ENCODE measurements at places on chromosomes 1 and 21.

DNA sequence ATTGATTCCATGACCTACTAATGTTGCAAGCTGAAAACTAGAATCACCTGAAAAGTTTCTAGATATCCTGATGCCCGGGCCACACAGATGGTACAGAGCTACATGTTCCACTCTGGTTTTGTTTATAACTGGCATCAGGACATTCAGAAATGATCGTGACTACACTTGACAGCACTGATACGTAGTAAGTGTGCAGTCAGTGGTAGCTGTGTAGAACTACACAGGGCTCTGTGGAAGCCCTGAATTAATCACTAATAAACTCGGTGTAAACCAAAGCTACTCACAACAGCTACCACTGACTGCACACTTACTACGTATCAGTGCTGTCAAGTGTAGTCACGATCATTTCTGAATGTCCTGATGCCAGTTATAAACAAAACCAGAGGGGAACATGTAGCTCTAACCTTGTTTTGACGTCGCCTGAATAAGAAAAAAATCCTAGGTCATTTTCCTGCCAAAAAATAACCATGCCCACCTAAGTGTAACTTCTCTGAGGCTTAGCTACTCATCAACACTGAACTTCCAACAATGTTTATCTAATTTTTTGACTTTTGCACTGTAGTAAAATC, 149.7 kb downstream of the TGFBR3 start:
- no peak for DNase-seq

DNA sequence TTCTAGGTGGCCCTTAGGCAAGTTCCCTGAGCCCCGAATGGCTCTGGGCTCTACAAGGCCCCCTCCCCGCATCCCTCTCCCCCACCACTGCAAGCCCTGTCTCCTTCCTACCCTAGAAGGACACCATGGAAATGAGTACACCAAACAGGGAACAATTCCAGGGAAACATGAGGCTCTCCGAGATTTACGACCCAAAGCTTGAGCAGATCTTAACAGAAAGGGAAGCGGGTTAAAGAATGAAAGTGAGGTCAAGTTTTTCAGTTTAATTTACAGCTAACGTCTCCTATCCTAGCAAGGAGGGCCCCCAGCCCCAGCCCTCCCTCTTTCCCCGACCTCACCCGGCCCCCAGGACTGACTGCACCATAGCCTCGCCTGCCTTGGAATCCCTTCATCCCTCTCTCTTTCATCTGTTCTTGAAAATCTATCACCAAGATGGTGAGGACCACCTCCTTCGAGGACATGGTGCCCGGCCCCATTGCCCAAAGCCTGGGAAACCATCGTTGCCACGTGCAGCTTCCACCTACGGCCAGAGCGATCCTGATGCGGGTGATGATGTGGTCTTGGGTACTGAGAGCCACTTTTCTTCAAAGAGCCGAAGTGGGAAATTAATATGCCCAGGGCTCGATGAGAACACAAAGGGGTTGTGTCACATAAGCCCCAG, 30.5 kb downstream of the SIM2 start:
- DNase-seq, result no peak

GRCh38 chr1:41423511-41424191, 60.8 kb downstream of the EDN2 start:
- no peak for DNase-seq

GRCh38 chr1:37068260-37068659, 33.9 kb upstream of the GRIK3 start:
- no peak for DNase-seq

DNA sequence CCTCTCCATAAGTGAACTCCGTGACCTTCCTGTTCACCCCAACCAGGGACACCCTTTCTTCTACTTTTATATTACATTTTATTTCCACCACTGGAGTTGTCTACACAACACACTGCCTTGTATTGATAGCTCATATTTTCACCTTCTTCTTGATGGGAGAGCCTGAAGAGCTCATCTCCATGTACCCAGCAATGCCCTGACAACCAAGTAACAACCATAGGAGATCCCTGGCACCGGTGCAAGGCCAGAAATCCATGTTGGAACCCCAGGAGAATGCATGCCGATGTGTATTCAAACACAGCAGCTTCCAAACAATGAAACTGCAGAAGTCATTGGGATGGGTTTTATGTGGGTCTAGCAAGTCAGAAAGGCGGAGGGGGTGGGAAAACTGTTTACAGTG, 15.5 kb downstream of the TENT5C start:
- DNase-seq, result no peak

DNA sequence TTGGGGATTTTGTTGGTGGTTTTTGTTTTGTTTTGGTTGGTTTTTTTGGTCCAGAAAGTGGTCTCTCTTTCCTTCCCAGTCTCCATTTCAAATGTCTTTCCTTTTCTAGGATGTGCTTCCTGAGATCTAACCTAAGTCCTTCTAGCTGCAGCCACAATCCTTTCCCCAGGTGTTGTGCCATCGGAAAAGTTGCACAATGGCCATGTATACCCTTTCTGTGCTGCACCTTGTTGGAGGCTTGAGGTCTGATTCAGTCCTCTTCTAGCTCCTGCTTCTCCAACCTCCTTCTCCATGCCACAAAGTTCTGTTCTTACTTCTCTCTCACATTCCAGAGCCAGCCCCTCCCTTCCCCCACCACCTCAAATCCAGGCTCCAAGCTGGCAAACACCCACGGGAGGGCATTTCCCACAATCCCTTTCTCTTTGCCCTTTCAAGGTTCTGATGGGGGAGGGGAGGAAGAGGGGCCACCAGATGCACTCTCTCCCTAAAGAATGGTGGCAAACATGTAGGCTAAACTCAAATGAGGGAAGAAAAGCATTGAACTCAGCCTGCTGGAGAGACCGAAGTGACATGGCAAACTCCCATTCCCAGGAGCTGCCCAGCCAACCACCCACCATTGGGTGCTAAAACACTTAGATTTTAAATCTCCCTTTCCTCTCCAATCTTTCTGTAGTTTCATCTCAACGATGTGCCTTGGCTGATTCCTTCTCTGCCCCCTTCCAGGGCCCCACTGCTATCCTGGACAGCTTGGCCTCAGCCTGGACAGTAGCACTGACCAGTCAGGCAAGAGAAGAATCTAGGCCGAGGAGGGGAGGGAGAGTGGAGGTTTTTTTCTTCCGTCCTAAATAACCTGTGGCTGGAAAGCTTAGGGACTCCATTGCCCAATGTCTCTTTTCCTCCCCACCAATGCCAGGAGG, 2.9 kb downstream of the KCNJ10 start:
- DNase-seq, result no peak

- DNase-seq, result no peak
Measured at GRCh38 chr1:35558374-35559316, 1.0 kb downstream of the NCDN start.

GRCh38 chr1:13725714-13726175, 25.8 kb downstream of the PRDM2 start:
- peak; percentile 56 for DNase-seq

GRCh38 chr1:6918186-6918924, 133.1 kb downstream of the CAMTA1 start:
- DNase-seq, result no peak

DNA sequence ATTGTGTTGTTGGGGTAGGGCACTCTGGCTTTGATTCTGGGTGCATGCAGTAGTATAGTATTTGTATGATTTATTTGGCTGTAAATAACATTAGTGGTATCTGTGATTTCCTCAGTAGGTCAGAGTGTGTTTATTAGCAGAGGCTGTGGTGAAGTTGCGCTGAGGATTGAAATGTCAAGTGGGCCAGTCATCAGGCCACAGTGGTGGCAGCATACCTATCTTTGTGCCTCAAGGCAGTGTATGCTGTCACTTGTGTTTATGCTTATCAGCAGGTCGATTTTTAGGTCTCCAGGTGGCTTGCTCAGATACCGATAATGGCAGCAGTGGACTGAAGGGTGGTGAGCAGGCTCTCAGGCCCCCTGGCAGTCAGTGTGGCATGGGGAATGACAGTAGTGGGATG, 11.3 kb downstream of the LY9 start:
- DNase-seq, result no peak

GRCh38 chr1:71490432-71490831, 409.6 kb upstream of the ZRANB2 start:
- DNase-seq, result no peak

DNA sequence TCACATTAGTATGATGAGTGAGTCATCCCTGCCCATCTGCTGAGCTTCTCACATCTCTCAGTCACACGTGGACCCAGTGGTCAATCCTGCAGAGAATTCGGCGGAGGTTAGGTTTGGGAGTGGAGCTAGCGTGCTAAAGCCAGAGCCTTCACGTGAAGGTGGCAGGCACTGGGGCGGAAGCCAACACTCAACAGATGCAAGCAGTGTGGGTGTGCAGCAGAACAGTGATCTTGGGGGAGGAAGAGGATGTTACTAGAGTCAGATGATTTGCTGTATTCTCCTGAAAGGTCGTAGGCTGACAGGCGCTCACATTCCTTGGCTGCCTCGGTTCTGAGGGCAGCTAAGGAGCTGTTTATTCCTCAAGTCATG, 6.7 kb downstream of the C1orf115 start:
- DNase-seq, result no peak

- DNase-seq, result no peak
Measured at GRCh38 chr1:18119771-18120377, 12.3 kb downstream of the IGSF21 start.

DNA sequence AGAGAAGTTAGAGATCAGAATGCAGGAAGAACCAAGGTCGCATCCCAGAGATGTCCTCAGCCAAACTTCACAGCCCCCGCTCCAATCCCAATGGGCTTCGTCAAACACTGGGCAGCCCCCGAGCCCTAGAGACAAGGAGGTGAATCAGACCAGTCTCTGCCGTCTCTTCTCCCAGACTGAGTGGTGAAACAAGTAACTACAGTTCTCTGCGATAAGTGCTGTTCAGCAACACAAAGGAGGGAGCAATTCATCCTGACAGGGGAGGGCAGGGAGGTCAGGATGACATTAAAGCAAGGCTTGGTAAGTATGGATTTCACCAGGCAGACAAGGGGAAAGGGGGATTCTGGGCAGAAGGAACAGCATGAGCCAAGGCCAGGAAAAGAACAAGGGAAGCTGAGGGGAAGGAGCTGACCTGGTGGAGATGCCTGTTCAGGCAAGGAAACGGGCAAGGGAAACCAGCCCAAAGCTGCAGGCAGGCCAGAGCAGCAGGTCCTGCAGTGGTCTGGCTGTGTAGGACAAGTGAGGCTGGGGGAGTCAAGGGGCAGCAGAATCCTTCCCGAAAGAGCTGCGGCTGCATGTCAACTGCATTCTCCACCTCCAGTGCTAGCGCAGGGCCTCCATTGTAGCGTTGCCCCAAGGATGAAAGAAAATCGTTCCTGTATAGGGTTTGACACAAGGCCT, 13.6 kb upstream of the ERI3 start:
- no peak for DNase-seq

DNA sequence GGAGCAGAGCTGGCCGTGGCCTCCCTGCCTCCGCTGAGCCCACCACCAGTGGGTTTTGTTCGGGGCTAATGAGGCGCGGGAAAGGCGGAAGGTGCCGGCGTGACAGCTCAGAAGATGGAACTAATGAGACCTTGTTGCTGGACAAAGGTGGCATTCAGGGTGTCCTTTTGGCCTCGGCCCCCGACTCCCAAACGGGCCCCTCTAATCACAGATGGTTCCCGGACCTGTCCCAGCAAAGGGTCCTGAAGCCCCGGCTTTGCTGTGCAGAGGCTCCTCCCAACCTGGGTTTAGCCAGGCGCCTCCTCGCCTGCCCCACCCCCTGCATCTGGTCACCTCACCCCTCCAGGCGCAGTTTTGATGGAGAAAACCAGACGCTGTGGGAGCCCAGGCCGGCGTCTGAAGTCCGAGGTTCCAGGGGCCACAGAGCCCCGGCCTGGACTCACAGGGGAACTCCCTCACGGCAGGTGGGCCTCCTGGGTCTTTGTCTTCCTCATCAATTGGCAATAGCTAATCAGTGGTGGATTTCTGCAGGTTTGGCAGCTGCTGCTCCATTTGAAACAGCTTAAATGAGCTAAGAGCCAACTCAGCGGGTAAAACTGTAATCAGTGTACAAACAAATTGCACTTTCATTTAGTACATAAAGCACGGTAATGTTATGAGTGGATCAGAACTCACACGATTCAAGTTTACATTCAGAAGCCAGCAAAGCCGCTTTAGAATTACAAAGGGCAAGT, 44.3 kb upstream of the ADARB1 start:
- DNase-seq, result no peak

DNA sequence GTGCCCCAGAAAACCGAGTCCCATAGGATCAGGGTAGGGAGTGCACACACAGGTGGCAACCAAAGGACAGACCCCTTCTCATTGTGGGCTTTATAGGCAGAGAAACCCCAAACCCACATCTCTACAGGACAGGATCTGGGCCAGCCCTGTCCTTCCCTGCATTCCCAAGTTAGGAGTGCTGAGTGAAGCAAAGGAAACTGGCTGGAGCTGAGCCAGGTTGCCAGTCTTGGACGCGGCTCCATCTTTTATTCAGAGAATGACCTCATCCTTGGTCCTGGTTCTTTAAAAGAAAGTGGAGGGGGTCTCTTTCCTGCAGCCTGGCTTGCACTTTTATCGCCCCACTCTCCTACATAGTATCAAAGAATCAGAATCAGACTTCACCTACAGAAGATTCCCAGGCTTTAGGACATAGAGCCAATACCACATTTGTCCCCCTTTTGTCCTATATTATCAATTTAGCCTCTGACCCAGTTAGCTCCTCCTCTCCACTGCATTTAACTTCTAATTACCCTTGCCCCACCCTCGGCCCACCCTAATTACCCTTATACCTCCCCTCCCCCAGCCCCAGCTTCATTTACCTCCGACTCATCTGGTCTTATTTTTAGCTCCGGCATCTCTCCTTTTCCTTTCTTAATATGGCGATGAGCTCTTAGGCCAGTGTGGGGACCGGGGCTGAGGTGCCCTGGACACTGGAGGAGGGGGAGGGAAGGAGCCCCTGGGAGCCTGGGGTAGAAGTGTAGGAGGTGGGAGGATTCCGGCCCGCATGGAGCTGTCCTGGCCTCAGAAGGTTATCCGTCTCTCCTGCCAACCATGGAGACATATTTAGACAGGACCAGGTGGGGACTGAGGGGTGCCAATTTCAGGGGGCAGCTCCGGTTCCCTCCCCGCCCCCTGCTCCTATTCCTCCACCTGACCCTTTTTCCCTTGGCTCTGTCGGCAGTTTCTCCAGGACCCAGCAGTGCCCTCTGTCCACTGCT, at the start of gene CASQ1:
CASQ1 (plus strand) TSS at position 927 of the 977 bp plus-strand sequence. CDS start 177 bp downstream, outside the sequence.
- DNase-seq, result no peak

- no peak for DNase-seq
Measured at GRCh38 chr1:172120381-172120780, 279.1 kb downstream of the DNM3 start.

DNA sequence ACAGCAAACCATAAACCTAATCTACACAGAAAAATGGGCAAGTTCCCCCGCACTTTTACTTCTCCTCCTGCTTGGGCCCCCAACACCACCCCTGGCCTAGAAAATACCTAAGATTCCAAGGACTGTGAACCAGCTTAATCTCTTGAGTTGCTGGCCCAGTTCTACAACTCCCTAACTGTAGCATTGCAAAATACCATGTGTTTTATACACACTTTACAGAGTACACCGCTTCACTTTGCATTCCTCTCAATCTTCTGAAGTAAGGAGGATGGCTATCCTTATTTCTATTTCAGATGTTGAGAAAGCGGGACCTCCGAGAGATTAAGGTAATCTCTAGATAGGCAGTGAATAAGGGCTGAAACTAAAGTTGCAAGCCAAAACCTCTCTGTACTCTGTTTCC, 408.3 kb upstream of the NR5A2 start:
- no peak for DNase-seq

Data from activated CD4-positive, alpha-beta T cell treated with anti-CD3 and anti-CD28 coated beads for 48 hours (primary cell).